Transverse colon (tissue), 4 donors: ENCODE measurements at places on chromosomes 12 and 14. TPM values are rescaled to one million over a fixed set of nuclear protein-coding genes. Genes with fewer than 3 reads are reported as not detected.

Gene FOXN4
- total RNA-seq: not detected

Gene GDF3
- not detected for total RNA-seq

DNA sequence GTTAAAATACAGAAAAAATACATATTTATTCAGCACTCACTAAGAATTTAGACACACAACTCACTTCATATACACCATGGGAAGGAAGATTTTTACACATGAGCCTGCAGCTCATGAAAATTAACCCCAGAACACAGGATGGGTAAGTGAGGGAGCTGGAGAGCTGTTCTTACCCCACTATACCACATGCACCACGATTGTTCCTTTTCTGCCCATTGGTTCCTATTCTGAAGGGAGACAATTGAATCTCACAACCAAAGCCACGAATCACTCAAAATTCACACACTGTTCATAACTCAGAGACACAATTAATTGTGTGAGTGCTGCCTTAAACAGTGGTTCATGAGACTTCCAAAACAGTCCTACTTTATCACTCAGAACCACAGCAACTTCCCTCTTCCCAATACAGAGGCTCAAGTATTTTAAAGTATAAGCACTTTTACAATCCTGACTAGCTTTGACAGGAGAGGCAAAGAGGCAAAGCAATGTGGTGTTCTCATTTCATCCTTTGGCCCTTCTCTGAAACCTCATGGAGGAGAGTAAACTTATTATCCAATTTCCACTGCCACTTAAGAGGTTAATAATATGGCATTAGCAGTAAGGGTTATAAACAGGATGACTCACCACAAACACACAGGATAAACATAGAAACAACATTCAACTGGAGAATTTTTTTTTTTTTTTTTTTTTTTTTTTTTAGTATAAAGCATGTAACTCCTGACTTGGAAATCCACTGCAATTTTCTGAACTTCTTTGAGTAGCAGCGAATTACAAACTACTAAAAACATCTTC is 59.5 kb downstream of the ITPR2 start:
- H3K36me3 ChIP-seq: no peaks in the 10 kb centered on the region
- no peaks in the 10 kb centered on the region for H3K4me1 ChIP-seq
- no peak overlapping the region for H3K27ac ChIP-seq
- no peak for DNase-seq
- no peak overlapping the region for H3K4me3 ChIP-seq
- no peaks in the 10 kb centered on the region for H3K27me3 ChIP-seq

GRCh38 chr14:92471919-92472318 is 41.7 kb upstream of the RIN3 start:
- DNase-seq: peak; percentile 15
- H3K4me3 ChIP-seq: no peak overlapping the region
- H3K27ac ChIP-seq: no peak overlapping the region
- no peaks in the 10 kb centered on the region for H3K27me3 ChIP-seq
- H3K4me1 ChIP-seq: peaks cover 9% of the 10 kb centered on the region

DNA sequence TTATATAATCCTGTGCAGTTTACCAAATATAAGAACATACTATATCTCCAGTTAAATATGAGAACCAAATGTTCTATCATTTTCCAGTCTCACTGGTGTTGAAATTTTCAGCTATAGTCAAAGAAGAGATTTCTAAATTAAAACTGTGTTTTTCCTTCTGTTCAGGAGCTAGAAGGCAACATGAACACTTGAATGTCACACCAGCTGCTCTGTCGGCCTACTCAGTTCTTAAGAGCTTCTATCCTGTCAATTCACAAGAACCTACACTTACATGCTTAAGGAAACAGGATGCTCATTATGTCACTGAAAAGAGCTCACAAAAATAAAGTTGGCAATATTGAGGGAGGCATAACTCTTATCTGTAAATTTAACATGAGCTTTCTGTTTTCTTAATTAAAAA is 43.1 kb downstream of the ATP2B1 start:
- H3K4me3 ChIP-seq: no peak overlapping the region
- H3K4me1 ChIP-seq: peaks cover 4% of the 10 kb centered on the region
- no peak overlapping the region for H3K27ac ChIP-seq
- H3K36me3 ChIP-seq: no peaks in the 10 kb centered on the region
- DNase-seq: no peak

DNA sequence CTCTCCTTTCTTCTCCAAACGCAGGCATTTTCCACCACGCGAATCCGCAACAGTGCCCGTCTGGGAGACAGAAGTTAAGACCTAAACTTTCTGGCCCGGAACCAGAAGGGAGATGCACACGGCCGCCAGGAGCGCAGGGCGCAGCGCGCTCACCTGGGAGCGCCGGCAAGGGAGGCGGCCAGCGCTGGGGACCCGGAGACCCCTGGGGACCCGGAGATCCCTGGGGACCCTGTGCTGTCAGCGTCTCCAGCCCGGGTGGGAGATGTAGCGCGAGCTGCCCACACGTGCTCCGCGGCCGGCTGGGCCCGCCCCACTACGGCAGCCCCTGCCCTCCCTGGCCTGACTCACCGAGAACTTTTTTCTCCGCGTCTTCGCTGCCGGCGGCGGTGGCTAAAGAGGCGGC is 620 bp downstream of the YBX3 start:
- H3K36me3 ChIP-seq: no peaks in the 10 kb centered on the region
- no peaks in the 10 kb centered on the region for H3K27me3 ChIP-seq
- H3K27ac ChIP-seq: peak overlapping the region; percentile 98
- peaks cover 41% of the 10 kb centered on the region for H3K4me1 ChIP-seq
- peak; percentile 43 for DNase-seq

- H3K4me1 ChIP-seq: peaks cover 22% of the 10 kb centered on the region
- no peaks in the 10 kb centered on the region for H3K36me3 ChIP-seq
- H3K27me3 ChIP-seq: peaks cover 18% of the 10 kb centered on the region
- H3K4me3 ChIP-seq: peak overlapping the region; percentile 54
- H3K27ac ChIP-seq: peak overlapping the region; percentile 59
Observed at GRCh38 chr14:74612350-74613021, 449 bp upstream of the LTBP2 start.

- peaks cover 9% of the 10 kb centered on the region for H3K4me1 ChIP-seq
- H3K4me3 ChIP-seq: no peak overlapping the region
- peak overlapping the region; percentile 55 for H3K27ac ChIP-seq
- DNase-seq: no peak
- H3K36me3 ChIP-seq: no peaks in the 10 kb centered on the region
Observed at GRCh38 chr12:124442281-124442680, 125.1 kb downstream of the NCOR2 start.
